ENCODE measurements at places on chromosomes 5 and 9.

DNA sequence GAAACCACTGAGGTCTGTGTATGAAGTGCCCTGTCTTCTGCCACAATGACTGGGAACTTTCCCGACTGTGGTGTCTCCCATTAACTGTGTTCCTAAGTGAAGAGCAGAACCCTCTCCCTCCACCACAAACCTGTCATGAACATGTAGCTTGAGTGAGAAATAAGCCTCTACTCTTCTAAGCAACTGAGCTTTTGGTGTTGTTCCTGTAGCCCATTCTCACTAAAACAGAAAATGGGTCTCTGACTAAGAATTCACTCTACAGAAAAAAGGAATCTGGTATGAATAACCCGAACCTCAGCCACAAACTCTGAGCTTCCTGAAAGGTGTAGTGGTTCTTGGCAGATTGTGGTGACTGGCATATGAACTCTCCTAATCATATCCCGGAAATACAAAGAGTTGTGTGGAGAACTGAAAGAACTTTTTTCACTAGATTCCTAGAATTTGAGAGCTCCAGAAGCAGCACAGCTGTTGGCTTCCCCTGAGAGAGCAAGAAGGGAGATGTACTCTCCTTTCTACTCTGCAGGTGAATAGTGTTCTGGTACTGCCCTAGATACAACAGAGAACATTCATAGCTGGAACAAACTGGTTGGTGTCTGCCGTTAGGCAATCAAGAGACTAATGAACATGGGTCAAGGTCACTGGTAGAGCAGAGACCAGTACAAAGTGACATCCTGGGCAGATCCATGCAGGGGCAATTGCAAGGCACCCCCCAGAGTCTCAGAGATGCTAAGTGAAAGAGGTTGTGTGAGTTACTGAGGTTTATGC is 283.8 kb downstream of the PDE4D start:
- DNase-seq, result no peak

DNA sequence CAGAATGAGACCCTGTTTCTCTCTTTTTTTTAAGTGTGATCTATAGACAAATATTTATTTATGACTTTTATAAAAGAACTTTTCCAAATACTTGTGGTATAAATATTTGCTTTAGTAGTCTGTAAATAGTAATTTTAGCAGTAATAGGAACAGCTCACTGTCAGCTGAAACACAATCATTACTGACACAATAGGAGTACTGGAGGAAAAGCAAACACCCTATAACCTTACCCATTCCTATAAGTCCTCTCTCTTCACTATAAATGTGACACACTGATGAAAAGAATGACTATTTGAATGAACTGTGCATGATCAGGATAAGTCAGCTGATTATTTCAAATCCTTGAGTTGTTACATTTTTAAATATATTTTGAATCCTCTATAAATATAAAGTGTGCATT is 72.4 kb downstream of the CDH12 start:
- no peak for DNase-seq

DNA sequence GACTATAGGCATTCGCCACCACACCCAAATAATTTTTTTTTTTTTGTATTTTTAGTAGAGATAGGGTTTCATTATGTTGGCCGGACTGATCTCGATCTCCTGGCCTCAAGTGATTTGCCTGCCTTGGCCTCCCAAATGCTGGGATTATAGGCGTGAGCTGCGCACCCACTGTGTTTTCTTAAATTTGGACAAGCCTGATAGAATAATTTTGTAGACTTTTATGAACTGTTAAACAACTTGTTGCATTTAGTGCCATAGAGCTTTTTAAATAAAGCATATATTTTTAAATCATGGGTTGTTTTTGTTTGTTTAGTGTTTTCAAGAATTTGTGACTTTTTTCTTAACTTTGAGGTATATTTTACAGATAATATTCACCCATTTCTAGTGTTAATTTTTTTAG is 4.8 kb downstream of the PHAX start:
- DNase-seq, result no peak

GRCh38 chr9:107895501-107896001 is 406.0 kb upstream of the KLF4 start:
- DNase-seq, result peak; percentile 62

GRCh38 chr9:118761016-118761790 is 608.0 kb downstream of the BRINP1 start:
- DNase-seq, result peak; percentile 9

GRCh38 chr5:93055561-93055960 is 525.5 kb downstream of the NR2F1-AS1 start:
- no peak for DNase-seq

DNA sequence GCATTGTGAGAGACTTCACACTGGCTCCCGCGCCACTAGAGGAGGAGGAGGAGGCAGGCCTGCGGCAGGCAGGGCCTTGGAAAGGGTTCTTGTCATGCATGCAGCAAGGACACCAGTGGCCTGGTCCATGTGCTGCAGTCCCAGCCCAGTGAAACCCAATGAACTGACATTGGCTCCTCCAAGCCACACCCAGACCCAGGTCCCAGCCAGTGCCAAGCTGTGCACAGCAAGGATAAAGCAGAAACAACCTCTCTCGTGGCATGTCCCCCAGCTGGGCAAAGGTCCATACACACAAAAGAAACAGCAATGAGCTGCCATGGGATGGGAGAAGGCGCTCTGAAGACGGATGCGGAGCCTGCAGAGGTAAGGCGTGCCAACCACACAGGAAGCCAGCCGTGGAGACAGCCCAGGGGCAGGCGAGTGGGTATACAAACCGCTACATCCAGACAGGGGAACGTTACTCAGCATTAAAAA is 89.2 kb downstream of the SEMA4D start:
- DNase-seq, result no peak

DNA sequence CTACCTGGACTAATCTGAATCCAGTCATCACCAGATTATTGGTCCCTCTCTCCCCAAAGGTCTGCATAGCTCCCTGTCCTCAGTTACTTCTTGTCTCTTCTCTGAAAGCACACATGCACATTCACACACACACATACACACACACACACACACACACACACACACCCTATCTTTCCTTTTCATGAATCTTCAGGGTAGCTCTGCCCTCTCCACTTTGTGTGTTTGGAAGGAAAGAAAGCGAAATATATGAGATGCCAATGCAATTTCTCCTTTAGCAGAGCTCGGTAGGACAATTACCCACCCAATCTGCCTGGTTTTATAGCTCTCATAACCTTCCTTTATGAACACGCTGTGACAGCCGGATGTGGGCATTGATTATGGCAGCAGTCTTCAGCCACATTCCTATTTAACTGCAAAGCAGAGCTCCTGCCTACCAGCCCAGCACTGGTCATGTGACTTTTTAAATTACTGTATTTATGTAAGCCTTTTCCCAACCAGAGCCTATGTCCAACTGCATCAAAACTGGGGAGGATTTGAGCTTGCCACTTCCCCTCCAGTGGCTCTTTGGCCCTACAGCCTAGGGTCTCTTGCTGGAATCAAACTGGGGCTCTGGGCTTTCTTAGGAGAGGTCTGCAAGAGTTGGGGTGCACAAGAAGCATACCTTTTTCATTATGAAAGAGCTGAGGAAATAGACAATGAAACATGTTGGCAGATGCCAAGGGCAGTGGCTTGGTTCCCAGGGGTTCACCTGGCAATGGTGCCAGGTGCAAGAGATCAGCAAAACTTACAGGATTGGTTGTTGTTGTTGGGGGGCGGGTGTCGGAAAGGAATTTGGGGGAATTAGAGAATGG is 20.8 kb upstream of the MATR3 start:
- peak; percentile 31 for DNase-seq

DNA sequence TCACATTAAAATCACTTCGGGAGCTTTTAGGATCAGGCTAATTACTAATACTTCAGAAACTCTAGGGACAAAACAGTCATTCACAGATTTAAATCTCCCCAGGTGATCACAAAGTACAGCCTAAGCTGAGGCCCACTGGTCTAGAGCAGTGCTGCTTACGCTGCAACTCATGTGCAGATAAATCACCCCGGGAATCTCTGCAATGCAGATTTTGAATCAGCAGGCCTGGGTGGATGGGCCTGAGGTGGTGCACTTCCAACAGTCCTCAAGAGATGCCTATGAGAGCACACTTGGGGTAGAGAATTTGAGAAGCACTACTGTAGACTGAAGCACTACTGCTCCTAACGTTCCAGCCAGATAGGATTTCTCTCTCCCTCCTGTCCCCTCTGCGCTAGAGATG is 28.4 kb downstream of the CSF1R start:
- no peak for DNase-seq

DNA sequence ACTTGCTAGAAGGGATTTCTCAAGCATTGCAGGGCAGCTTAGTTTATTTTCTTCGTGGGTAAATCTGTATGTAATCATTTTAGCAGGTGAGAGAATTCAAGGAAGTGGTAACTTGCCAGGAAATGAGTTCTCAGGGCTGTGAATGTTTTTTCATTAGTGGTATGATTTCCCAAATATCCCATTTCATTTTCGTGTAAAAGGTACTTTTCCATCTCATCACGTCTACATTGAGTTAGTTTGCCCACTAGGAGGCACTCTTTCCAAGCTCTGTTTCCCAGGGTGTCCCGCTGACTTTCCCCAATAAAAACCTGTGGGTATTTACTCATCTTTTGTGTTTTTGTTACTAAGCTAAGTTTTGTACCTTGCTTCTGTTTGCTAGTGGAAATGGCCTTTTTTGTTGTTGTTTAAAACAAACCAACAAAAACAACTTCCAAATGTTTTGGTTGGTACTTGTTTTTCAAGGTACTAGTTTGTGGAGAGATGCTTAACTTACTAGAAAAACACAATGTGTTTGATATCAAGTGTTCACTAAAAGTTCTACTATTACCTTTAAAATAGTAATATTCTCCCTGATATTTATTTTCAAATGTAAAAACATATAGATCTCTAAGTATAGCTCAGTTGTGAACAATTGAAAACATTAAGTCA is 373.6 kb downstream of the ADGRV1 start:
- DNase-seq, result peak; percentile 83

DNA sequence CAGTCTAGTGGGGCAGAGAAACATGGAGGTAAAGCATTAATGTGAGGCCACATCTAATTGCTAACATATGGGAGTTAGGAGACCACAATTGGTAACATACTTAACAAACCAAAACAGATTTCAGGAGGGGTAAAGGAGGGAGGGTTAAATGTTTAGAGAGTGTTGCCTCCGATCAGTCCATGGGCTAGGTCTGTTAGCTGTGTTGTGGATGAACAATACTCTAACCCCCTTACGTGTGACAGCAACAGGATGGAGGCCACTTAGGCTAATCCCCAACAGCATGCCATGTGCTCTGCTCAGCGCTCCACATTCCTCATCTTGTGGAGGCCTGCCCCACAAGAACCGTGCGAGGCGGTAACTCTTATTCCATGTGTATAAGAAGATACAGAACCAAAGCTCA is 167.0 kb downstream of the CRB2 start:
- no peak for DNase-seq

- no peak for DNase-seq
Measured at GRCh38 chr5:74185599-74185998, 454.9 kb downstream of the ENC1 start.

DNA sequence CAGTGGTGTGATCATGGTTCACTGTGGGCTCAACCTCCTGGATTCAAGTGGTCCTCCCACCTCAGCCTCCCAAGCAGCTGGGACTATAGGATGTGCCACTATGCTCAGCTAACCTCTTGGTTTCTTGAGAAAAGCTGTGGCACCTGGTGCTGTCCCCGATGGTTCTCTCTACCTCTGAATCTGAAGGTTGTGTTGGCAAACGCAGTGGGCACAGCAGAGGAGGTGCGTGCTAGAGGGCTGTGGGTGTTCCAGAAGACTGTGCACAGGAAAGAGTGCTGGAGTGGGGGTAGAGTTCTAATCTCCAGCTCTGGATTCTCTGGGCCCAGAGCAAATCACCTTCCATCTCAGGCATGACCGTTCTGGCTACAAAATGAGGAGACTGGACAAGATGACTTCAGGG is 12.5 kb downstream of the RGS3 start:
- DNase-seq, result no peak

- DNase-seq, result peak; percentile 92
Measured at GRCh38 chr5:1385395-1386273, 40.7 kb upstream of the CLPTM1L start.

GRCh38 chr5:86977190-86977589 is 290.5 kb upstream of the RASA1 start:
- DNase-seq, result no peak

GRCh38 chr5:5886812-5887486 is 464.5 kb downstream of the ICE1 start:
- DNase-seq, result peak; percentile 47

- DNase-seq, result peak; percentile 32
Measured at GRCh38 chr5:122999947-123000563, 36.5 kb downstream of the PPIC start.

- no peak for DNase-seq
Measured at GRCh38 chr9:123608104-123608503, 252.1 kb downstream of the CRB2 start.

GRCh38 chr5:154734370-154735248 is 20.6 kb upstream of the LARP1 start:
- no peak for DNase-seq

GRCh38 chr5:64606926-64607325 is 83.4 kb upstream of the SHISAL2B start:
- no peak for DNase-seq

- no peak for DNase-seq
Measured at GRCh38 chr5:113776832-113777525, 263.5 kb downstream of the YTHDC2 start.

DNA sequence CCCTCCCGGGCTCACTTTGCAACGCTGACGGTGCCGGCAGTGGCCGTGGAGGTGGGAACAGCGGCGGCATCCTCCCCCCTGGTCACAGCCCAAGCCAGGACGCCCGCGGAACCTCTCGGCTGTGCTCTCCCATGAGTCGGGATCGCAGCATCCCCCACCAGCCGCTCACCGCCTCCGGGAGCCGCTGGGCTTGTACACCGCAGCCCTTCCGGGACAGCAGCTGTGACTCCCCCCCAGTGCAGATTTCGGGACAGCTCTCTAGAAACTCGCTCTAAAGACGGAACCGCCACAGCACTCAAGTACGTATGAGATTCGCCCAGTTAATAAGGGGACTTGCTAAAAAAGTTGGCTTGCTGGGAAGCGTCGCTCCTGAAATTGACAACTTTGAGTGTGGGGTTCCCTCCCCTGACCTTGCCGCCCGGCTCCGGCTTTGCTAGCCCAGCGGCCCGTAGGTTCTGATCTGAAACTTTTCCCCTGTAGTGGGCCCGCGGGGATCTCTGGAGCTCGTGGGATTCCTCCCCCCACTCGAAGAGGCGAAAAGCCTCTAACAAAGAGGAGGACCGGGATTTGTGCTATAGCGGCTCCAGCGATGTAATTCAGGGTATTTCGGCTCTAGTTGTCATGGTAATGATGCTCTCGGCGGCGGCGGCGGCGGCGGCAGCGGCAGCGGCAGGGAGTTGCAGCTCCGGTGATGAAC is 572 bp downstream of the NR4A3 start:
- DNase-seq, result peak; percentile 59

- no peak for DNase-seq
Measured at GRCh38 chr5:148922606-148923005, 96.2 kb downstream of the ADRB2 start.

DNA sequence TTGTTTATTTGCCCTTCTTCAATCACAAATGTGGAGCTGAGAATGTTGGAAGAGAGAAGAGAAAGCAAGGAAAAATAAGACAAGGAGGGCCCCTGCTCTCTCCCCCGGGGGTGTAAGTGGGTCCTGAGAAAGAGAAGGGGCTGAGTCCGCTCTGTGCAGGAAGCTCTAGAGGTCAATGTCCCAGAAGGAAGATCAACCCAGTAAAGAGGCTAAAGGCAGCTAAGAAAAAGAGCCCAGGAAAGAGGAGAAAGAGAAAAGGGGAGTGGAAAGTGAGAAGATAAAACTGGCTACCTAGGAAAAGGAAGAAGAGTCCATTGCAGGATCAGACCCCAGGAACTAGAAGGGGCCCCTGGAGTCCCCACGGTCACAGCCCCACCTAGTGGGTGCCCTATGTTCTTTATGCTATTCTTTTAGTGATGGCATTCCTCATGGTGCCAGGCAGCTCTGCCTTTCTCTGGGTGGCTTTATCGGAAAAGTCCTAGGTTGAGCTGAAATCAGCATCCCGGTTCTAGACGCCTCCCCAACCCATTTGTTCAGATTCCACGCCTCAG is 583.4 kb downstream of the ACTL7B start:
- DNase-seq, result peak; percentile 77

Measured in hepatocyte (in vitro differentiated cells).